Osteoblast (primary cell): ENCODE measurements at places on chromosomes 4 and X. TPM values are rescaled to one million over a fixed set of nuclear protein-coding genes. Genes with fewer than 3 reads are reported as not detected.

The SSX3 gene
- not detected in 2 replicates for total RNA-seq

The CYP2U1 gene
- total RNA-seq = 24.8 and 27.1 TPM in 2 replicates

The SCFD2 gene
- 24.2 and 27.7 TPM in 2 replicates for total RNA-seq

The BTC gene
- 0.29 and 0.36 TPM in 2 replicates for total RNA-seq

DNA sequence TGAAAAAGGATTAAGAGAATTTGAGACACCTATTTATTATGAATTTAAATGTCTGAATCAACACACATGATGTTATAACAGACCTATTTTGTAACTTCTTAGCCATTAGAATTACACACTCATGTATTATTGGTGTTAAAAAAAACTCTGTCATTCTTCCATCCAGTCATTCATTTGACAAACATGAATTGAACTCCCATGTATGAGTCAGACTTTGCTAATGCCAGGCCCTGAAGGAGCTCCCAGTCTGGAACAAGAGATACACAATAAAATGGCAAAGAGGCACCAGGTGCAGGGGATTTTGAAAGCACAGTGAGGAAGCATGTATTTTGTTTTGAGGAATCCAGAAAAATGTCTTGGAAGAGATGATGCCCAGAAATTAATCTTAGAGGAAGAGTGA lies 87.7 kb upstream of the EFHC2 start:
- DNase-seq = peak; percentile 81

DNA sequence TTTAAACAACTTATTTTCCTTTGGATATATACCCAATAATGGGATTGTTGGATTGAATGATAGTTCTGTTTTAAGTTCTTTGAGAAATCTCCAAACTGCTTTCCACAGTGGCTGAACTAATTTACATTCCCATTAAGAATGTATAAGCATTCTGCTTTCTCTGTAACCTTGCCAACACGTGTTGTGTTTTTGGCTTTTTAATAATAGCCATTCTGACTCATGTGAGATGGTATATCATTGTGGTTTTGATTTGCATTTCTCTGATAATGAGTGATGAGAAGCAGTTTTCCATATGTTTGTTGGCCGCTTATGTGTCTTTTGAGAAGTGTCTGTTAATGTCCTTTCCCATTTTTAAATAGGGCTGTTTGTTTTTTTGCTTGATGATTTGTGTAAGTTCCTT lies 155.6 kb upstream of the PITX2 start:
- no peak for DNase-seq

The SPANXD gene
- total RNA-seq = not detected in 2 replicates
